ENCODE measurements at places on chromosomes 7 and 10. TPM values are rescaled to one million over a fixed set of nuclear protein-coding genes. Genes with fewer than 3 reads are reported as not detected.

The ADO gene
- 23.0 TPM for total RNA-seq

The OR2A12 gene
- not detected for total RNA-seq

The TMEM72 gene
- not detected for total RNA-seq

The ELFN1 gene
- 0.48 TPM for total RNA-seq

The PBLD gene
- 3.7 TPM for total RNA-seq
